Hematopoietic multipotent progenitor cell (in vitro differentiated cells): ENCODE measurements at places on chromosomes 11 and 22. TPM values are rescaled to one million over a fixed set of nuclear protein-coding genes. Genes with fewer than 3 reads are reported as not detected.
A peak's percentile ranks its signal among the peaks of the same experiment; 100 is the strongest.

DNA sequence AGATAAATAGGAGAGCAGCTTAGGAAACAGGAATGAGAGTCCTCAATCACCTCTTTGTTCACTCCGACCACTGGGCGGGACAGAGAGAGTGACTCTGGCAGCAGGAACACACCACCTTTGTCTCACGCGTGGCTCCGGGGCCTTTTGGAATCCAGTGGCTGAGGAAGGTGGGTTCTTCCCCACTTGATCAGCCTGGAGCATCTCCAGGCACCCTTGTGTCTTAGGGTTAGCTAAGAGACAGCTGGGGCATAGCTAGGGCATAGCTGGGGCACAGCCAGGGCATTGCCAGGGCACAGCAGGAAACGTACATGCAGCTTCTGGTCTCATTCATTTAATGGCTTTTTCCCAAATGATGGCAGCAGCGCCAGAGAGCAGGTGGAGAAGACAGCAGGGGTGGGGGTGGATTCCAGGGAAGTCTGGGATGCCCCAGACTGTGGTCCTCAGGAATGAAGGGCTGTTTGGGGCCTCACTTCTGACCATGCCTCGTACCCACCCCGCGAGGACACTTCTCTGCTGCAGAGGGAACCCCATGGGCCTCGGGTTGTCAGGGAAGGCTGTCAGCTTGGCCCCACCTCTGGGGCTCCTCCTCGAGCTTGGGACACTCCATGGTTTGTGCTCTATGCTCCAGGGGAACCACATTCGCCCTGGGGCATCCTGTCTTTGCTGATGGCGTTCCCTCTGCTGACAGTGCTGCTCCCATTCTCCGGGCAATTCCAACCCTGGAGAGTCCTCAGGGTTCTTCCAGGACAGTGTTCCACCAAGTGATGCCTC, 30.4 kb upstream of the SHANK2 start:
- DNase-seq, result no peak

- DNase-seq, result no peak
Observed at GRCh38 chr11:22734628-22735345, 68.4 kb downstream of the GAS2 start.

GRCh38 chr11:134452838-134453155, 40.8 kb upstream of the B3GAT1 start:
- no peak for DNase-seq

- peak; percentile 62 for DNase-seq
Observed at GRCh38 chr22:29625090-29625825, 21.8 kb downstream of the NF2 start.

DNA sequence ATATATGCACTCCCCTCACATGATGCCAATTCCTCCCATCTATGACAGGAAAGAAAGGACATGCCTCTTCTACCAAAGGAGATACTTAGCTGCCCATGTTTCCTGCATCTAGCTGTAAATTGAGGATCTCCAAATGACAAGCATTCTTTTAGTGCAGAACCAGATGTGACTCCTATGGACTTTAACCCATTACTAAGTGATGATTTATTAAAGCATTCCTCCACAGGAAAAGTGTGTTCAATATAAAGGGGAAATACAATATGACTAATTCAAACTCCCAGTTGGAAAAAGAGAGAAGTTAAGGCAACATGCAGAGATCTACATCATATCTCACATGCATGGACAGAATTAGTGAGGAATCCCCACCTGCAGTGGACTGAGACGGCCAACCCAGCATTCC, 221.3 kb downstream of the FAM76B start:
- no peak for DNase-seq

DNA sequence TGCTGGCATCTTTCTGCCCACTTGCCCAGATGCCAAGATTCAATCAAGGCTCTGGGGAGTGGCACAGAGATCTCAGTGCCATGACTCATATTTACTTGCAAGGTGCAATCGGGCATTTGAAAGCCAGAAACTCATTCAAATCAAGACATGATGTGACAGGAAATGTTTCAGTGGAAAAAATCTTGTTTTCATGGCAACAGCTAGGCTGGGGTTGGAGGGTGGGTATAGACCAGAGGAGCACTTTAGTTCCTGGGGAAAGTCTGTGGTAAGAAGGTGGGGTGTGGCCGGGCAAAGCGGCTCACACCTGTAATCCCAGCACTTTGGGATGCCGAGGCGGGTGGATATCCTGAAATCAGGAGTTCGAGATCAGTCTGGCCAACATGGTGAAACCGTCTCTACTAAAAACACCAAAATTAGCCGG, 1.2 kb downstream of the MAJIN start:
- peak; percentile 24 for DNase-seq

DNA sequence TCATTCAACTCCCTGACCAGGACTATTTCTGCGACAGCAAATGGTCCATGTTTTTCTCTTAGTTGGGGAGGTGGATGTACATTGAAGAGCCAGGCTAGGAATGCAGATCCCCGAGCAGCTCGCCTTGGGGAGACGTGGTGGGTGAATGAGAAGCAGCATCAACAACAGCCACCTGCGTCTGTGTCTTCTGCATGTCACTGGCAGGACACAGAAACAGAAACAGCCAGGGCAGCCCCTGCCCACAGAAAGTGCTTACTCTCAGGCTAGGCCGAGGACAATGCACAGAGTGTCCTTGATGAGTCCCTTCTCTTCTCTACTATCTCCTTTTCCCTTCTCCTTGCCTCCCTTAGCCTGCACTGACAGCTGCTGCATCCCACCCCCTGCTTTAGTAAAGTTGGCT, 541.9 kb upstream of the CADM1 start:
- DNase-seq, result no peak

KCNQ1 gene
- 1.1 TPM for total RNA-seq

MUC6 gene
- total RNA-seq, result under 0.01 TPM

LIF gene
- total RNA-seq, result 0.54 TPM

SLC22A8 gene
- total RNA-seq, result not detected

ROM1 gene
- 2.7 TPM for total RNA-seq

SAA2 gene
- total RNA-seq, result not detected

TEX12 gene
- not detected for total RNA-seq

FAM76B gene
- total RNA-seq, result 19.9 TPM
